Left renal cortex interstitium (tissue), 4 donors: ENCODE measurements at places on chromosomes 3 and 15. TPM values are rescaled to one million over a fixed set of nuclear protein-coding genes. Genes with fewer than 3 reads are reported as not detected.

The CPNE9 gene
- not detected for polyA plus RNA-seq

- no peak for DNase-seq
Measured at GRCh38 chr15:66298803-66299251, 5.5 kb downstream of the DIS3L start.

DNA sequence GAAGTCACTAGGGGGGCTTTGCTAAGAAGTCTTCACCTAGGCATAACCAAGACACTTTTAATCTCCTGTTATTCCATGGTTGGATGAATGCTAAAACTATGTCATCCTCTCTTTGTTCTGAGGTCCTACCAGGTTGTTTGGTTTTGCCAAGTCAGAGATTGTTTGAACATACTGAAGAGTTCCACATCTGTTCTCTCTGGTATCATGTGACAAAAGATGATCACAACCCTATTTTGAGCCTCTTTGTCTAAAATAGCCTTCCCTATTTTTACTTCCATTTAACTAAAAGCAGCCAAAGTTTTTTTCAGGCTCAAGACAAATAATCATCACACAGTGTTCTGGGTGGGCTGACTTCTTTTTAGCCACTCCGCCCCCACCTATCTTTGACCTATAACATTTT, 218.4 kb upstream of the LMCD1 start:
- no peak for DNase-seq

The INSYN1 gene
- 22.4 TPM for polyA plus RNA-seq

The USP3 gene
- 35.3 TPM for polyA plus RNA-seq

DNA sequence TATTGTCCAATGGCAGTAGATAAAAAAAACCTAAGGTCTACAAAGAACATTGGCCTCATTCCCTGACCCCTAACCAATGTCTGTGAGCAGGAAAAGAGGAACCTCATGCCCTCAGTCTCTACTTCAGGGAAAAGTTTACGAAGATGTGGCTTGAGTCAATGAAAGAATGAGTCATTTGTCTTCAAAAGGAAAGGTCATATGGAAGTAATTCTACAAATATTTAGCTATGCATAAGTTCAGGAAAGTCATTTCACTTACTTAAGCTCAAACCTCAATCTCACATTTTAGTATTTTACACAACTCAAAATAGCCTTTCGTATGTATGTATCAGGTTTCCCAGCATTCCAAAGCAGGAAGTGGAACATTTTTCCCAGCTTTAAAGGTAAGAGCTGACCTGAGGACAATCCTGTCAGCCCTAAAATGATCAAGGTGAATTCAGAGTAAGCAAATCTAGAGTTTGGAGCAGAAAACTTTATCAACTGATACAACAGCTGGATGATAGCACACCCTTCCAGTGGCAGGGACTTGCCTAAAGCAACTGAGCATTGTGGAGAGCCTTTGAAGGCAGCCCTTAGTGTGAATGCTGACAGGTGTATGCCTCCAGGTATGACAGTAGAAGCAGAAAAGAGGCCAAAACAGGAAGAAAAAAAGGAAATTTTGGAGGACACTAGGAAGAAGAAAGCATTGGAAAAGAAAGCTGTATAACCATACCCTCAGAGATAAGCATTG, 53.9 kb upstream of the ACKR4 start:
- no peak for DNase-seq

The ARGFX gene
- polyA plus RNA-seq, result not detected

DNA sequence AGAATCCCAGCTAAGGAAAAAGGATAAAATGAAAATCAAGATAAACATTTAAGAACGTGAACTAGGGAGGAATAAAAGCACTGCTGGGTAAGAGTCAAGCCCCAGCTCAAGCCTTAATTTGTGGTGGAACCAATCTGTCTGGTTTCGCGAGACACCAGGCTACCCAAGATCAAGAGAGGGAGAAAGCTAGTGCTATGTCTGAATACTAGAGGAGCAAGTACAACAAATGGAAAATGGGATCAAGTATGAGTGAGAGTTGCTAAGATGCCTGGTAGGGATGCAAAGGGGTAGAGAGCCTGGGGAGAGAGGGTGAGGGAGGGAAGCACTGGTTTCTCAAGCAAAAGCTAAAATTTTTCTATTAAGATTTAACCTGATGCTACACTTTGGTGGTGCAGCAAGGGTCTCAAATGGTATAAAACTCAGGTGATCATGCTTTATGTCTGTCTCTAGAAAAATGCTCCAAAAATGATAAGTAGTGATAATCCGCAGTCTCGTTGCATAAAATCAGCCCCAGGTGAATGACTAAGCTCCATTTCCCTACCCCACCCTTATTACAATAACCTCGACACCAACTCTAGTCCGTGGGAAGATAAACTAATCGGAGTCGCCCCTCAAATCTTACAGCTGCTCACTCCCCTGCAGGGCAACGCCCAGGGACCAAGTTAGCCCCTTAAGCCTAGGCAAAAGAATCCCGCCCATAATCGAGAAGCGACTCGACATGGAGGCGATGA, 1.7 kb upstream of the SETD5 start:
- DNase-seq, result no peak

- no peak for DNase-seq
Measured at GRCh38 chr15:78338781-78339180, 1.4 kb upstream of the CRABP1 start.

GRCh38 chr3:168331756-168332155, 236.0 kb upstream of the GOLIM4 start:
- DNase-seq, result no peak

DNA sequence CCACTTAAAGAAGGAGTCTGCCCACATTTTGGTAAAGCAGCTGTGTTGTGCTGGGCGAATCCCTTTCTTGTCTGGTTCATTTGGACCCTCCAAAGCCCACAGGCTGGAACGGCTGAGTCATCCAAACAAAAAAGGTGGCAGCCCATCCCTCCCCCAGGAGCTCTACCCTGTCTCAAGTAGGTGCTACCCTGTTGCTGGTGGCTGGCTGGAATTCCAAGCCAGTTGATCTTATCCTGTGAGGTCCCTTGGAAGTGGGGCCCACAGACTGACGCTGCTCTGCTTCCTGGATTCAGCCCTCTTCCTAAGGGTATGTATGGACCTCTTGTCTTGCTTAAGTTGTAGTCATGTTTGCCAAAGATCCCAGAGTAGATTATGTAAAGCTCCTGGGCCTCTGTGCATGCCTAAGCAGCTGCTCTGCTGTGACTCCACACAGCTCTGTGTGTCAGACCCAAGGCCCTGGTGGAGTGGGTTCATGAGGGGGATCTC, 44.5 kb downstream of the CCR1 start:
- DNase-seq, result no peak

The MINAR1 gene
- 1.3 TPM for polyA plus RNA-seq

The DUOXA1 gene
- polyA plus RNA-seq, result 0.33 TPM

- DNase-seq, result no peak
Measured at GRCh38 chr3:24420224-24420623, 74.4 kb downstream of the THRB start.

The KNL1 gene
- 28.5 TPM for polyA plus RNA-seq

The SUSD5 gene
- polyA plus RNA-seq, result 4.8 TPM

- no peak for DNase-seq
Measured at GRCh38 chr3:53056442-53056841, 10.6 kb upstream of the SFMBT1 start.

- DNase-seq, result no peak
Measured at GRCh38 chr3:48927928-48928327, 9.3 kb downstream of the ARIH2 start.

GRCh38 chr3:52835766-52836470, 1.1 kb upstream of the MUSTN1 start:
- no peak for DNase-seq

DNA sequence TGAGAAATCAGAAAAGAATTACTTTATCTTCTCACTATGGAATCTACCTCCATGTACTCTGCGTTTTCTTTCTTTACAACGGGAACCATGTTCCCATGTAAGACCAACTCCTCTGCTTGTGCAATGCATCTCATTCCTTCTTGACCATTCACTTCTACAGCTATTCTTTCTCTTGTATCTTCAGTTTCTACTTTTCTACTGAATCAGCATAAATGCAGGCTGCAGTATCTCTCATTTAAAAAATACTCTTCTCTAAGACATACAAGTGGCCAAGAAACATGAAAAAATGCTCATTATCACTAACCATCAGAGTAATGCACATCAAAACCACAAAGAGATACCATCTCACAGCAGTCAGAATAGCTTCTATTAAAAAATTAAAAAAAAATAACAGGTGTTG, 74.1 kb upstream of the NANOGP8 start:
- DNase-seq, result no peak

- peak; percentile 26 for DNase-seq
Measured at GRCh38 chr3:187678726-187679268, 8.6 kb upstream of the SST start.

GRCh38 chr3:69320871-69321271, 65.0 kb downstream of the FRMD4B start:
- no peak for DNase-seq

DNA sequence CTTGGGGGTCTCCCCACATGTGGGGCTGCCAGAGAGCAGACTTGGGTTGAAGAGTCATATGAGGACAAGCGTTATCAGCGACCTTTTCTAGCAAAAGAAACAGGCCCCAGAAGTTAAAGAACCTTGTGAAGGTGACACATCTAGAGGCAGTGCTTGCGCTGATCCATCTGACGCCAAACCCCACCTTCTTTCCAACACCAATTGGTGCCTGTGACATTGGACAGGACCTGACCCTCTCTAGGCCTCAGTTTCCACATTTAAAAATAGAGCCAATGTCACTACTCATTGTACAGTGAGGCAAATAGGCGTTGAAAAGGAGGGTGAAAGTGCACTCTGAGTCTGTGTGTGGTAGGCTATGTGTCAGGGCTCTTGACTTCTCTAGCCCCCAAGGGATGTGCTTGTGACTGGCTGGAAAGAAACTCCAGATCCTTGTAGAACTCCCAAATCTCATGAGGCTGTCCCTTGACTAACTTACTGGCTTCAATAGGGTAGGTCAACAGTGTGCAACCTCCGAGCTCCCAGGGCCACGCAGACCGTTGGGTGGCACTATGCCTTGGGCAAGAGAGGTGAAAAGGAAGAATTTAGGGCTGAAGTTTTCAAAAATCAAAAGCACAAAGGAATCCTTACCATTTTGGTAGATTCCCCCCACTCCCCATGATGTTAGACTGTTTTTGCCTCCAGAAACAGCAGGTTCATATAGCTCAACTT, 666 bp upstream of the FAM219B start:
- DNase-seq, result no peak

DNA sequence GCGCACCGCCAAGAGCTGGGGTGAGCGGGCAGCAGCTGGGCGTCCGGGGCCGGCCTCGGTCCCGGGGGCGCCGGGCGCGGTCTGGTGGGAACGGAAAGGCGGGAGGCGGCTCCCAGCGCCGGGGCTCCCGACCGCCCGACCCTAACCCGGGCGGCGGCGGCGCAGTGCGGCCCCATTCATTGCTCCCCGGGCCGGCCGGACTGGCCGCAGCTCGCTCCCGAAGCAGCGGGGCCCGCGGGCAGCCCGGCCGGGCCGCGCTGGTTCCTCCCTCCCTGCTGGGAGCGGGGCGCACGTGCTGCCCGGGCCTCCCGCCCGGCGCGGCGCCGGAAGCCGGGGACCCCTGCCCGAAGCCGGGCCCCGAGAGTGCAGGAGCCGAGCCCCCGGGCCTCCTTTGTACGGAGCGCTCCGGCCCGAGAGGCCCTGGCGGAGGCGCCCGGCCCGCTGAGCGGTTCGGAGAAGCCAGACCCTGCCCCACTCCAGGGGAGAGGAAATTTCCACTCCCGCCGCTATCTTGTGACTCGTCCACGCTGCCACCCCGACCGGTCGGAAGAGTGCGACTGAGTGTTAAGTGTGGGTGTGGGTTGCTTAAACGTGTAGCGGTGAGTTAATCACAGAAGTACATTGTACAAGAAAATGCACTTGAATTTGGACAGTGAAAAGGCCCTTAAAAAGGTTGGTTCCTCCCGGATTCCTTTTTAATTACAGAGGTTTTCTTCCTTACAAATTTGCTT, 613 bp downstream of the ATP1B3 start:
- peak; percentile 52 for DNase-seq

The SCAP gene
- 67.5 TPM for polyA plus RNA-seq

DNA sequence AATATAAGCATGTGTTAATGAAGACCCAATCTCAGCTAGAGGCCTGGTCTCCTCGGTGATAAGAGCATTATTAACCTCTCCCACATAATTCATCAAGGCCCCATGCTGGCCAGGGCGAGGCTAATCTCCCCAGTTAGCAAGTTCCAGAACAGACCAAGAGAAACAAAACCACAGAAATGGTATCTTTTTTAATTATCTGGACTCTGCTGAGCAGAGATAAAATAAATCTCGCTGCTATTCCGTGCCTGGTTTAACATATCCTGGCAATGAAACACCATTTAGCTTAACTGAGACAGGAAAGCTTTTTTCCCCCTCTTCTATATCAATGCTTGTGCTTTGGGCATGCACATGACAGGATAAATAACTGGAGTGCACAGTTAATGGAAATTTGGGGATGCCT, 72.5 kb upstream of the ARHGEF3 start:
- DNase-seq, result no peak

- DNase-seq, result no peak
Measured at GRCh38 chr15:52378746-52379394, 83.3 kb upstream of the MYO5C start.

The P4HTM gene
- 53.6 TPM for polyA plus RNA-seq

The ADAMTS9 gene
- 126 TPM for polyA plus RNA-seq

GRCh38 chr15:30859091-30859874, 44.4 kb upstream of the FAN1 start:
- DNase-seq, result no peak

The ADGRG7 gene
- polyA plus RNA-seq, result 0.05 TPM

The CMTM8 gene
- 10.0 TPM for polyA plus RNA-seq

The PPP2R3A gene
- polyA plus RNA-seq, result 20.7 TPM

DNA sequence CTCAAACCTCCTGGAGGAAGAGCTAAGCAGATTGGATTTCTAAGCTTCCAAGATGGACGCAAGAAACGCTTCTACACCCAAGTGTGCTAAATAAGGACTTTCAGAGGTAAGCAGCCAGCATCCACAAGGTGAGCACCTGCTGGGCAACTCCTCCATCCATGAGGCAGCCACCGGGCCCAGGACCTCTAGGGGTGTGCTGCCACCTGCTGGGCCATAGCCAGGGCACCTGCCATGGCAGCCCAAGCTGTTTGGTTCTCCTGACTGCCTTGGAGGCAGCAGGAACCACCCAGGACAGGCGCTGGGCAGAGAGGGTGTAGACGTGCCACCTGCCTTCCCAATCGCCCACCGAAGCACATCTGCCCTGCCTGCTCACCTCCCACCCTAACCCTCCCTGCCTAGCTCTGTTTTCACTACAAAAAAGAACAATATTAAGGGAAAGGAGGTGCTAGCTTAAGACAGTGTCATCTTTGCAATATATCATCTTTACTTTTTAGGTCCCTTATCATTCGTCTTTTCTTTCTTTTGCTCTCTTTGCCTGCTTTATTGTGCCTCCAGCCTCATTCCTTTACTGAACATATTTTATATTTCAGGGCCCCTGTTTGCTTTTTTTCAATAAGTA, 12.9 kb downstream of the C15orf62 start:
- no peak for DNase-seq

DNA sequence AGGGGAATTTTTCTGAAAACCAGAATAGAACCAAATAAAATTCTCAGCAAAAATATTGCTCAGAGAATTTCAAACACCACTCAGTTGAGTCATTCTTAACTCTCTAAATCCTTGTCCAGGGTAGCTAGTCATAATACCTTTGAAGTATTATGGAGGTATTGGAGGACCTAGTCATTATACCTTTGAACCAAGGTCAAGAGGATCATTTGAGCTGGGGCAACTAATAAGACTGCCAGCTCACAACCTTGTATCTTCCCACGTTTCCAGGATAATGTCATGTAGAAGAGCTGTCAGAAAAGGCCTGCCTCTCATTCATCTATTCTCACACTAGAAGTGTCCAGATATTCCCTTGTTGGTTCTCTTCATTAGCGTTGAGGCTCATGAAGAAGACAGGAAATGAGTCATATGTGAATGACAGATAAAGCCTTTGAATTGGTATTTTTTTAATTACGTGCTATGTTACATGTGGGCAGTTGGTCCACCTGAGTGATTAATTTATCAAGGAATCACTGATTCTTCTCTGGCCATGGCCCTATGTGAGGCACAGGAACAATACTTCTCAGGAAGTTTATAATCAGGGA, 48.3 kb downstream of the TOPAZ1 start:
- no peak for DNase-seq
